Activated naive CD4-positive, alpha-beta T cell treated with anti-CD3 and anti-CD28 coated beads, Interleukin-2, amount 50 U/mL, for 72 hours (primary cell): ENCODE measurements at places on chromosomes 6 and 20. TPM values are rescaled to one million over a fixed set of nuclear protein-coding genes. Genes with fewer than 3 reads are reported as not detected.

- no peak for DNase-seq
Measured at GRCh38 chr6:149035766-149036165, 281.7 kb upstream of the TAB2 start.

OPRM1 gene
- not detected for total RNA-seq

GRCh38 chr20:3932681-3933080 lies 43.5 kb downstream of the PANK2 start:
- no peak for DNase-seq

DNA sequence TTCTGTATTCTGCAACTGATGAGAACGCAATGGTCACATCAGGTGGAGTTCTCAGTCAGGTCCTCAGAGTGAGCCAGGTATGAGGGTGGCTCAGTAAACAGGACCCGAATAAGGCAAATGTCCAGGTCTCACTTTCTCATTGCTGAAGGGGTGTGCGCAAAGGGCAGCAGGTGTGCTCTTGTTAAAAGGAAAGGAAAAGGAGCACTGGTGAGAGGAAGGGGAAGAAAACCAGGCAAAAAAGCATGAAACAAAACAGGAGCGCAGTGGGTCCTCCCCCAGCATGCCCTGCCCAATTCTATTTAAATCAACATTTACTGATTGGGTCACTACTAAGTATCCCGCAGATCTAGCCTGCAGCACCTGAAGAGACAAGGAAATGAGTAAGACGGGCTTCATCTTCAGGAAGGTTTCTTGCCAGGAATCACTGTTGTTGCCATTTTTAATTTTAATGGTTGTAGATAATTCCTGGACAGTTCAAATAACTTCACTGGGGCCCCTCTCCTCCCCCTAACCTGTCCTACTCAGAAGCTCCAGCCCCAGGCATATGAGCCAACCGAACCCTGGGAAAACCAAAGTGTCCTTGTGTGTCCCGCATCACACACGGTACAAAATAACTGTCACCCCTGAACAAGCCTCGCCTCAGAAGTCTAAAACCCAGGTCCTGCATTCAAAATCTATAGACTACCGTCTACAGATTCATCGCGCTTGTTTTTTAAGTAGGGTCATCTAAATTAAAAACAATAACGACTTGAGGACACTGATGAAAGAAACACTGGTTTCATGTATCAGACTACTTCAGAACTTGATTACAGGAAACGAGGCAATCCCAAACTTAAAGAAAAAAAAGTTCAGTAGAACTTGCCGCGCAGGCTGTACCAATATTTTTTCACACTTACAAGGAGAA lies 980 bp downstream of the MBOAT1 start:
- no peak for DNase-seq

DNA sequence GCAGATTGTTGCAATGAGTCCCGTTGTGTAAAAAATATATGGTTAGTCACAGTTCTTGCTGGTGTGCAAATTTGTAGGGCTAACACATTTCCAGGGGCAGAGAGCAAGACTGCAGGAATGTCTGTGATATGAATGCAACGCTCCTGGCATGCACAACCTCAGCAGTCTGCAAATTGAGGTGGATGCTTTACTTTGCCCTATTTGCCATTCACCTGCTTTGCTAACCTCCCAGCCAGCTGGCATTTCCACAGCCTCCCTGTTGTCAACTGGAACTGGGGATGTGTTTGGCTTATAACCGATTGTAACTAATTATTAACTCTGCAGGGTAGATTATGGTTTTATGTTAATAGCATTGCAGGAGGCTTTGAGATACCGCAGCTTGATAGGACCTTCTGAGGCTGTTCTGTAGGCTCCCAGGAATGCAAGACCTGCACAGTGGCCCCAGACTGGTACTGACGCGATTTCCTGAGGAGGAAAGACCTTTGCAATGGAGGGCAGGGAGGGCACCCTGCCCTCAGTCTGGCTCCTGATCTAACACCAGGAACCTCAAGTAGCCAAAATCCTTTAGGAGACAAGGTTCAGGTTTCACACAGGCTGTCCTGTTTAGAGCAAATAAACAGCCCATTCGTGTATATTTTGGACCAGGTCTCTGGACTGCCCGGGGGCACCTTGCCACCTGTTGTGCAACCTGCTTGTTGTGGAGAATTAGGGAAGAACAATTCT lies 53.4 kb downstream of the EDN1 start:
- no peak for DNase-seq

- DNase-seq, result no peak
Measured at GRCh38 chr6:36315921-36316320, 20.8 kb downstream of the BNIP5 start.

DNA sequence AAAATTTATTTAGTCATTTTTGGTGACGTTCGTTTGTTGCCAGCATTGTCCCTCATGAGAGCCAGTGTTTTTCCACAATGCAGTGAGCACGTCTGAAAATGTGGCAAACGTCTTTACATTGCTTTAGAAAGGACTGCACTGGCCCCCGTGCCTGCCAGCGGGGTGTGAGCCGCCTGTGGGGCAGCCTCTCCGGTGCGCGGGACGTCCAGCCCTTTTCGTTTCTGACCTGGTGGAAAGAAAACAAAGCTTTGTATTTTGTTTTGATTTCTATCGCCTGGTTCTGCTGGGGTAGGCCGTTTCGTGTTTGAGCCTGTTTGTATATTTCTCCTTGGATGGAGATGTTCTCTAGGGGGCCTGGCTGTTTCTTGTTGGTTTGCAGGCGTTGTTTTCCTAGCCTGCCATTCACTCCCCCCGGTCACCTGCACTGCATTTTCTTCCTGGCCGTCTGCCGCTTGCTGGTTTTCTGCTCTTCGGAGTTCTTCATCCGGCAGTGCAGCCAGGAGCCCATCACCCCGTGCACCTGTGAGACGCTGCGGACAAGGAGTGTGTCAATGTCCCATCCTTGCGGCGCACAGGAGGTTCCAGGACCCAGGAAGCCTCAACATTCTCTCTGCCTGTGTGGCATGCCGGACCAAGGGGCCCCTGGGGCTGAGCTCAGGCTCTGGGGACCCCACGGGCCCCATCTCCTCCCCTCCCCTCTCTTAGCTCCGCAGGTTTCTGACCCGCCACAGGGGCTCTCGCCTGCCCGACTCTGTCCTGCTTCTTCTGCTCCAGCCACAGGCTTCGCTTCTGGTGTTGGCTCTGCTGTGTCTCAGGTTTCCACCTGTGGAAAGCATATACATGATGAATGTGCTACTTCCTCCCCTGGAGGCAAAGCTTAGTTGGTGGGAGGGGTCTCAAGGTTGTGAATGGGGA lies 100.5 kb downstream of the CDH4 start:
- DNase-seq, result no peak

FAM184A gene
- 24.9 TPM for total RNA-seq

BPIFA1 gene
- total RNA-seq, result not detected

DNA sequence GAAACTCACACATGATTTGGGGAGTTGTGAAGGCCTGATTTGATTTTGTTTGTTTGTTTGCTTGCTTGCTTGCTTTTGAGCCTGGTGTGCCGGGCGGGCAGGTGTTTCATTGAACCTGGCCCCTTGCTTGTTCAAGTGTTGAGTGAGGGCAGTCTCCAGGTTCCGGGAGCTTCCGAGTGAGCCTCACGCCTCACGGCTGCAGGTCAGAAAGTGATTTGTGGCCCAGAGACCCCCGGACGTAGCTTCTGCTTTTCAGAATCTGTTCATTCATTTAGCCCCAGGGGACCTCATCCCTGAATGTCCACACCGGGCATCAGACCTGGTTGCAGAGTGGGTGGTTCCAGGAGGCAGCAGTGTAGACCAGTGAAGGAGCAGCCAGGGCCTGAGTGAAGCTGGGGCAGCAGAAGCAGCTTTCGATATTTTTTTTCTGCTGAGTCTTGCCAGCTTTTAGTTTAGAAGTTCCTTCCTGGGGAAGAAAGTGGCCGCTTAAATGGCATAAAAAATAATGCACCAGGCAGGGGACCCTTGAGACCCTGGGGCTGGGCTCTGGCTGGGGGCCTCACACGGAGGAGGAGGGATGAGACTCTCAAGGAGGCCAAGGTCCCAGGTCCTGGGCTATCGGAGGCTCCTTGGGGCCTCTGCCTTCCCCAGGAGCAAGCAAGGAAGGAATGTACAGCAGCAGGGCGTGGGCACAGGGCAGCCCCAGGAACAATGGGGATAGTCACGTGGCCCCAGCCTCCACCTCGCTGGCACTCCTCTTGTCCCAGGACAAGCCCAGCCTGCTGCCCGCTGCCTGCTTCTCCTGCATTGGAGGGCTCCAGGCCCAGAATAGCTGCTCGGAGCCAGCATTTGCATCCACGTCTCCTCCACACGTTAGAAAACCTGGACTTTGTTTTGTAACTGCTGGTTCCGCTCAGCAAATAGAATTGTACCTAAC lies 89.2 kb upstream of the BHLHE23 start:
- peak; percentile 18 for DNase-seq

ADGRB3 gene
- total RNA-seq, result not detected
